ENCODE measurements at places on chromosomes 3 and 15.

- no peak for DNase-seq
Measured at GRCh38 chr15:58770519-58770856, 614 bp upstream of the MINDY2 start.

DNA sequence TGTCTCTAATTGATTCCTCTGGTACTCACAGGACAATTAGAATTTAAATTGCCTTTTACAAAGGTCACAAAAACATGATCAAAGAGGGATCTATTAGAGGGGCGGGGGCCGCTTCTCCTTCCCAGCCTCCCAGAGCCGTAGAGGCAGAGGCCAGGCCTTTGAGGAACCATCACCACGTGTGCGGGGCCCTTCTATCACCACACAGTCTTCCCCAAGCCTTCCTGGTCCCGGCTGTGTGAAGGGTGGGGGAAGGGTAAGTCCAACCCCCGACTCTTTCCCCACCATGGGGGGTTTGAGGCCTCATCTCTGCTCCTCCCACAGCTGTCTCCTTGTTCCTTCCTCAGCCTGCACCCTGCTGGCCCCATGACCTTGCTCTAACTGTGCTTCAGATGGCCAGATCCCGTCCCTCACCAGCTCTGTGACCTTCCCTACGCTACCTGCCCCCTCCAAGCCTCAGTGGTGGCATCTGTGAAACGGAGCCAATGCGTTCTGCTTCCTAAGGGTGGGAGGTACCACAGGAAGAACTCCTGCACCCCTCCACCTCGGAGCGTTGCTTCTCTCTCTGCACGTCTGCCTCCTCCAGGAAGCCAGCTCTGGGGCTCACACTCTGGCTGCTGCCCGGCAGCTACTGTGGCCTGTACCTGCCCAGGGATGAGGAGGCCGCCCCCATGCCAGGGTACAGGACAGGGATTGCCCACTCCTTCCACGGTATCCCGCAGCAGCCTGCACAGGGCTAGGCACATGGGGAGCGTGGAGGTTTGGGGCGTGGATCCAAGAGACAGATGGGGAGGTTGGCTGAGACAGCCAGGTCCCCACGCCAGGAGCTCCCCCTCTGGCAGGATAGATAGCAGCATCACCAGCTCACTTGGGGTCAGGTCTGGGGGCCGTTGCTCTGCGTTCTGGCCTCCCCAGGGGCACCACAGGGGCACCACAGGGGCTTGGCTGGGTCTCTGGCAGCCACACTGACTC lies 83.8 kb downstream of the LINGO1 start:
- DNase-seq, result no peak

DNA sequence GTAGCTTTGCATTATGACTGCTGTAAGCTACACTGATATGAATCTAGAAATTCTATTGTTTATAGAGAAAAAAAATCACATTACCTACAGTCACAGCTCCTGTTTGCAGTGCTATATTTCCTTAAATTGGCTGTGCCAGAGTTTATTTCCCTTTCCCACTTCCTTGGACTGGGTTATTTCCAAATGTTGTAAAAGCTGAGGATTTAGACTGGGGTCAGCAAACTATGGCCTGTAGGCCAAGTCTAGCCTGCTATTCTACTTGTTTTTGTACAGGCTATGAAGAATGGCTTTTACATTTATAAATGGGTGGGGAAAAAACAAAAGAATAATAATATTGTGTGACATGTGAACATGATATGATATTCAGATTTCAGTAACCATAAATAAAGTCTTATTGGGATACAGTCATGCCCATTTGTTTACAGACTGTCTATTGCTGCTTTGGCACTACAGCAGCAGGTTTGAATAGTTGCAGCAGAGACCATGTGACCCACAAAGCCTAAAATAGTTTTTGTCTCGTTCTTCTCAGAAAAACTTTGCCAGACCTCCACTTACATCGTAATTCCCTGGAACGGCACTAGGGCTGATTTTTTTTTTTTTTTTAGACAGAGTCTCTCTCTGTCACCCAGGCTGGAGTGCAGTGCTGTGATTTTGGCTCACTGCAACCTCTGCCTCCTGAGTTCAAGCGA lies 7.8 kb downstream of the GLDN start:
- DNase-seq, result no peak

- no peak for DNase-seq
Measured at GRCh38 chr3:6504834-6505233, 356.1 kb upstream of the GRM7 start.

DNA sequence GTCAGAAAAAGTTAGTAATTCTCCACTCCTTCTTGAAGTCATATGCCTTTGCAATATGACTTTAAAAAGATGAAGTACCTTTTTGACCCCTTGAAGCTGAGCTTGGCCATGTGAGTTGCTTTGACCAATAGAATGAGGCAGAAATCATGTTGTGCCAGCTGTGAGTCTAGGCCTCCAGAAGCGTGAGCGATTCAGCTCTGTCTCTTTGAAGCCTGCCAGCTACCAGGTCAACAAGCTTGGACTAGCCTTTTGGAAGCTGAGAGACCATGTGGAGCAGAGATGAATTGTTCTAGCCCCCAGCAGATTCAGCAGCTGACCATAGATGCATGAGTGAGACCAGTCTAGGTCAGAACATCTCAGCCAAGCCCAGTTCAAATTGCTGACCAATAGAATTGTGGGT lies 69.8 kb upstream of the EOMES start:
- DNase-seq, result no peak
